ENCODE measurements at places on chromosomes 11 and 22.

GRCh38 chr11:74615311-74615710 lies 22.9 kb downstream of the POLD3 start:
- DNase-seq, result no peak

- DNase-seq, result no peak
Measured at GRCh38 chr11:30017445-30017895, 640 bp upstream of the KCNA4 start.

- DNase-seq, result peak; percentile 59
Measured at GRCh38 chr11:86769219-86769618, 31.1 kb upstream of the PRSS23 start.

- peak; percentile 96 for DNase-seq
Measured at GRCh38 chr11:2196970-2197770, 25.6 kb upstream of the TH start.

DNA sequence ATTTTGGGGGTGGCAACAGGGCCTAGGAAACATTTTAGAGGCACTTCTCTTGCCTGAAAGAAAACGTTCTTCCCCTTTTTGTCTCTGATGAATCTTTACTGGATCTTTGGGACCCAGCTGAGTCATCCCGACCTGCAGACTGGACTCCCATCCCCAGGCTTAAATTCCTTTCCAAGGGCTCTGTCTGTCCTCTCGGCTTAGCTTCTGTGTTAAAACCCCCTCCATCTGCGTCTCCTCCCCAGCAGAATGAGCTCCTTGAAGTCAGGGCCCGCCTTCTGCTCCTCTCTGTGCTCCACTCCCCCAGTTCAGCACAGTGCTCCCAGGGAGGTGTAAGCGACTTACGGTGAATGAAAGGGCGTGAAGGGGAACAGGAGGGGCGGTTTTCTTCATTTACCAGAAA lies 895 bp upstream of the DAGLA start:
- peak; percentile 83 for DNase-seq

GRCh38 chr22:22156716-22157347 lies 87.8 kb upstream of the VPREB1 start:
- DNase-seq, result peak; percentile 89

DNA sequence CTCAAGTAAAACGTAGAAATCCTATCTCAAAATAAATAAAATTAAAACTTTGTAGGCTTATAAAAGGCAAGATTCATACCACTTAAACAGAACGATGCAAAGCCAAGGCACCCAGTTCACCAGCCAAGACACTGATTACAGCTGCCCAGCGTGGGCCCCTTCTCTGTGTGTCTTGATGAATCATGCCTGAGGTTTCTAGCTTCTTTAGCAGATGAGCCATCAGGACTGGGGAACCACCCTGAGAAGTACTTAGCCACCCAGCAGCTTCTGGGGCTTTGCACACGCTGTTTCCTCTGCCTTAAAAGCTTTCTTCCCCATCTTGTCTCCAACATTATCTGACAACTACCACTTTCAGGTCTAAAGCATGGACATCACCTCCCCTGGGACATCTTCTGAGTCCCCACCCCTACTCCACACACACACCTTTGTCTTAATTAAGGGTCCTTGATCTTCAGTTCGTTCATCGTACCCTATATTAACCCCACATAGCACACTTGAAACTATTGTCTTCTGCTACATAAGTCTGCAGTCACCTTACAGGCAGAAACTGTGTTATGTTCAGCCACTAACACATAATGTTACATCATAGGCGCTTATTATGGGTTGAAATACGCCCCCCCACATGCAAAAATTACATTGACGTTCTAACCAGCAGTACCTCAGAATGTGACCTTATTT lies 8.7 kb upstream of the LAYN start:
- peak; percentile 93 for DNase-seq

- no peak for DNase-seq
Measured at GRCh38 chr11:45739866-45740265, 65.1 kb upstream of the SLC35C1 start.

- peak; percentile 77 for DNase-seq
Measured at GRCh38 chr22:18987765-18988164, 51.7 kb upstream of the PRODH start.

DNA sequence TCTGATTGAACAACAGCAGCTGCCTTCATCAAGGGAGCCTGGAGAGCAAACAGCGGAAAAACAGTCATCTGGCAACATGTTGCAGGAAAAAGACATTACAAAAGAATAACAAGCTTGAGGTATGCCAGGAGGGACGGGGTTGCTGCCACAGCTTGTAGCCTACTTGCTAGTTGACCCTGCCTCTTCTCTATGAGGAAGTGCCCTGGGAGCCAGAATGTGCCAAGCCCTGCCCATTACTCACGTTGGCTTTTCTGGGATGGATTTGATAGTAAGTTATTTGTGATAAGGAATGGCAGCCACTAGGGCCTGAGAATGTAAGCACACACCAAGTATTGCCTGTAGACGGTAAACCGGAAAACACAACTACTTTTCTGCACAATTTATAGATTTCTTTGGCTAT lies 113.5 kb upstream of the KIRREL3 start:
- no peak for DNase-seq

- DNase-seq, result no peak
Measured at GRCh38 chr11:108703916-108704315, 39.0 kb downstream of the DDX10 start.

- DNase-seq, result peak; percentile 30
Measured at GRCh38 chr11:124889191-124890091, 8.2 kb downstream of the ROBO4 start.

- no peak for DNase-seq
Measured at GRCh38 chr11:19472679-19473078, 231.9 kb upstream of the E2F8 start.

DNA sequence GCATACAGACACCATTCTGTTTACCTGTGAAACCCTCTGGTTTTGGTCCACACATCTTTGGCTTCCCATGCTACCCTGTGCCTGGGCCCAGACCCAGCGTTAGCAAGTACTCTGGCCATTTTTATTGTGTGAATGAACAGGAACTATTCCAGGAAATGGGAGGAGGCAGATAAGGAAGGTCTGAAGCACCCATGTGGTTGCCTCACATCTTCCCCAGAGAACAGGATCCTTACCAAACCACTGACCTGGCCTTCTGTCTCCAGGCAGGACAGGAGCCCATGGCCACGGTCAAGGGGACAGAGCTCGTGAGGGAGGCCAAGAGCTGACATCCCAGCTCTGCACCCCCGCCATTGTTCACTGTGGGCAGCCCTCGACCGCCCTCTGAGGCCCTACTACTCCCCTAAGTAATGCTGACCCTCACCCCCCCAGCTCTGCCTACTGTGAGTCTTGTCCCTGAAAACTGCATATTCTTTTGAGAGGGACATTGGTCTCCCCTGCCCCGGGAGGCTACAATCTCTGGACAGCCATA lies 97.7 kb upstream of the TP53I11 start:
- no peak for DNase-seq

DNA sequence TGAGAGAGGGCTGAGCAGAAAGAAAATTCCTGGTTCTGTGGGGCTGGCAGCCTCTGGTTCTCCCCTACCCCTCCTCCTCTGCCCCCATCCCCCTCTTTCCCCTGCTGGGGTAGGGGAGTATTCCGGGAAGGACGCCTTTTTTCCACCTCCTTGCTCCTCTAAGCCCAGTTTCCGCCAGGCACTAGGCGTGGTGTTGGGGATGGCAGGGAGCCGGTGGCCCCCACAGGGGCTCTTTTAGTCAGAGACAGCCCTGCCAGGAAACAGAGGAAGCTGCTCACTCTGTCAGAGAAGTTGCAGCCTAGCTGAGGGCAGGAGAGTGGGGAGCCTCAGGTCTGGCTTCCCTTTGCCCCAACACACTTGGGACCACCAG lies 15.6 kb upstream of the ARHGEF17 start:
- DNase-seq, result peak; percentile 87

DNA sequence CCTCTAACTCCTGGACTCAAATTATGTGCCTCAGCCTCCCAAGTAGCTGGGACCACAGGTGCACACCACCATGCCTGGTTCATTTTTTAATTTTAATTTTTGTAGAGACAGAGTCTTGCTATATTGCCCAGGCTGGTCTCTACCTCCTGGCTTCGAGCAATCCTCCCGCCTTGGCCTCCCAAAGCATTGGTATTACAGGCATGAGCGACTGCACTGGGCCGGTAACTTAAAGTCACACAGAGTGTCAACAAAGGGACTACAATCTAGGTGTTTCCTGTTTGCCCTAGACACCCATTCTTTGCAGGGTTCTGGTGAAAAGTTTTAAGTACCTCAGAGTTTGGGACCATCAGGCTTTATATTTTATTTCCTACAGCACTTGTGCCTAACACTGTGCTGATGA lies 8.4 kb downstream of the UVRAG start:
- DNase-seq, result no peak

All from osteoblast (primary cell).